ENCODE measurements at places on chromosomes 12 and 14.

- DNase-seq = no peak
Observed at GRCh38 chr14:101032433-101032832, 128.9 kb upstream of the RTL1 start.

DNA sequence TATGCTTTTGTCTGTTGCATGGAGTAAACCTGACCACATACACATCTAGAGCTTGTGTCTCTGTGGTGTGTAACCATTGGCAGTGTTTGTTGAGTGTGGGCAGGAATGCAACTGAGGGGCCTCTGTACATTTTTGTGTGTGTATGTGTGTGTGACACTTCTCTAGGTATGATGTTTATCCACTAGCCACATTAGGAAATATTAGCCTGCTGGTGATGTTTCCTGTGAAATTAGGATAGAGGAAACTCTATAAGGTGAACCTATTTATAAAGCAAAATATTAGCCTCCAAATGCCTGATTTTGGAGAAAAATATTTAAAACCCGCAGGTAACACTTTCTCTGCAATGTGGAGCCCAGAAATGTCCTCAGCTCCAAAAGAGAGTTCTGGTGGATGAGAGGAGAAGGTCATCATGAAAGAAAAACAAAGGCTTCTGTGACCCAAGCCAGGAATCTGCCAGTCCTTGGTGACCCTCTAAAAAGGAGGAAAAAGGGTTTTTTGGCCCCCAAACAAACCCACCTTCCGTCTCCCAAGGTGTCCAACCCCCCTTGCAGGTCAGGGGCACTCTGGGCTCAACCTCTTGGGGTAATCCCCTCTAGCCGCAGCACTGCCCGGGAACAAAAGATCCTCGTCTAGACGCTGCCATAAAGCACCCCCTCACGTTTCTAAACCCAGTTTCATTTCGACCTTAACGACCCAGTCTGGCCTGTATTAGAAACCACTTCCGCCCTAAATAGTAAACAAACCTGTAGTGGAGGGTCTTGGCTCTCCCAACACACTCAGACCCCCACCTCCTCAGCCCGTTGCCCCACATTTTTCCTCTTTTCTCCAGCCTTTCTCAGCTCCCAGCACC lies 3.1 kb upstream of the HOTAIR start:
- no peak for DNase-seq

GRCh38 chr12:25347716-25348592 lies 97.2 kb upstream of the KRAS start:
- DNase-seq = no peak

DNA sequence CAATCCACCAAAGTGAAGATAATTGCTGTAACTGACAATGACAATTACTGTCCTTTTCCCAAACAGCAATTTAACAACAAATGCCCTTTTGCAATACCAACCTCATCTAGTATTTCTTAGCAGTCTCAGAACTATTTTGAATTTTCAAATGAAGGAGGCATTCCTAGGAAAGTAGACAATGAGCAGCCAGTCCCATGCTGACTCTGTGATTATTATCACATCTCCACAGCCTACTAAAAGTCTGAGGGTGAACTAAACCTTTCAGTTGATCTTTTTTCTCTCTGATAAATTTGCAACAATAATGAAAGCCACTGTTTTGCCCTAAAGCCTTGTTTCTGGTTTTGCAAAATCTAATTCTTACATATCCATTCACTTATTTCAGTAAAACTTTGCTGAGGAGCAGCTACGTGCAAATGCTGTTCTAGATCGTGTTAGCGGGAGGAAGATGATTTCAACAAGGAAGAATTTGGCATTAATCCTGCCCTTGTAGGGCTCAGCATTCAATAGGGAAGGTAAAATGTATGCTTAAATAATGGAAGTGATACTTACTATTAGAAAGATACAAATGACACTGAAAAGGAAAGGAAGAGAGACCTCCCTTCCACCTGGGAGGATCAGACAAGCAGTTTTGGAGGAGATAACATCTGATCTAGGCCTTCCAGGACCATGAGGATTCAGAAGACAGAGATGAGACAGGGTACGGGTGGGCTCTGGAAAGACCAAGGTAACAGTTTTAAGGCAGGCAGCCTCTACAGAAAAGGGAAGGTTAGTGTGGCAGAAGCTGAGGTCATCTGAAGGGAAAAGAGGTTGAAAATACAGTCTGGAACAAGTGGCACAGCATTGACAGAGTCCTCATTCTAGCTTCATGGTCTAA lies 47.4 kb downstream of the SLC38A1 start:
- DNase-seq = no peak

GRCh38 chr12:4736091-4736490 lies 15.9 kb downstream of the GALNT8 start:
- no peak for DNase-seq

GRCh38 chr12:19223018-19223417 lies 93.5 kb downstream of the PLEKHA5 start:
- DNase-seq = peak; percentile 29

DNA sequence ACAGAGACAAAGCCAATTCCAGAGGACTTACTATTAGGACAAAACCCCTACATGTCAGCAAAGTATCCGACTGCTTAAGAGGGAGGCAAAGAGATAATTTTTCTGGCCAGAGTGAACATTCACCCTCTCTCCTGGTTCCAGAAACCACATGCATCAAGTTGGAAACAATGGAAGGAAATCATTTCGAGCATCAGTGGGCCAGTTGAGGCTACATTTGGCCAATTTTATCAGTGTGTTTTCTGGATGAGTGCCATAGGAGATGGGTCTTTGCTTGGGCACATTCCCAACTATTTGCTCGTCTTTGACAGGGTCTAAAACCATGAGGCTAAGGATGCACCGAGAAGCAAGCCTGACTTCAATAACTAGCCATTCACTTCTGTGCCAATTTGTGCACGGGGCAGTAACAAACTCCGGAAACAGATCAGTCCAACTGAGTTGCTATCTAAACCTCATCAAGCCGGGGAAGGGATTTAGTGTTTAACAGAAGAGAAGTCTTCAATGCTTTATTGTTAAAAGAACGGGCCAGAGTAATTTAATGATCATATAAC lies 17.4 kb downstream of the EGLN3 start:
- no peak for DNase-seq

DNA sequence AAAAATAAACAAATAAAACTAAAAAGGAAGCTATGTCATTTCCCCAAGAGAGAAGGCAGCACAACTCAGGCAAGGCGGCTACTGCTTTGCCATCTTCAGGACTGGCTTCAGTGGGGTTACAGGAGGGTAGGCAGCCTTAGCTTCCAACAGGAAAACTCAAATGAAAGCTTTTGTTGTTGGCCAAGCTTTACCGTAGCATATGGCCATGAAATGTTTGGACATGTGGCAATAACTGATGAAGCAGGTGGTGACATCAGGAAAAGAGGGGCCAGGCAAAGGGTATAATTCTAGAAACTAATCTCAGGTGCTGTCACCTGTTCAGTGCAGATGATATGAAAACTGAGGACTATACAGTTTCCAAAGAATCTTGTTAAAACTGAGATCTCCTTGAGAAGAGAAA lies 22.8 kb upstream of the NPFF start:
- no peak for DNase-seq

DNA sequence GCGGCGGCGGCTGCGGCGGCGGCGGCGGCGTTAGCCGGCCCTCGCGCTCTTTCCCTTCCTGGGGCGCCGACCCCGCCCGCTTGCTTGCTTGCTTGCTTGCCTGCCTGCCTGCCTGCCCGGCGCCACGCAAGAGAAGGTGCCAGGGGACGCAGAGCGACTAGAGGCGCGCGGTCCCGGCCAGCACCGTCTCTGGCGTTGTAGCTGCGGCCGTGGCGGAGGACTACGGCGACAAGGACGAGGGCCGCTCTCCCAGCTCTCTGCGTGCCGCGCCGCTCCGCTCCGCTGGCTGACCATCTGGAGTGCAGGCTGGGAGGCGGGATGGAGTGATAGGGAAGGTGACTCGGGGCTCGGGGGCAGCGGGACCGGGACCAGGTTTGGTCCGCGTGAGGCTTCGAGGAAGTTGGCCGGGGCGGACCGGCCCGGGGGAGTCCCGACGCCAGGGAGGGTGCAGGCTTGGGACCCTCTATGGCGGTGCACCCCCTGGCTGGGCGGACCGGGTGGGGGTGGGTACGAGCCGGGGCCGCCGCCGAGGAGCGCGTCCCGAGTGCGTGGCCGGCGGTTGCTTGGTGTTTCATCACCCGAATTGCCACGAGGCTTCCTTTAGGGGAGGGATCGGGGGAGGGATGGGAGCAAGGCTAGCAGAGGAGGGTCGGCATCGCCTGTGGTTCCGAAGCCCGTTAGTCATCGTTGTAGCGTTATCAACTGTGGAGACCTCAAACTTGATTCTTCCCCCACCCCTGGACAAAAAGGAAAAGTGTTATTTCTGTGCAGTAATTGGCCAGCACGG lies 471 bp downstream of the XPOT start:
- DNase-seq = peak; percentile 71

DNA sequence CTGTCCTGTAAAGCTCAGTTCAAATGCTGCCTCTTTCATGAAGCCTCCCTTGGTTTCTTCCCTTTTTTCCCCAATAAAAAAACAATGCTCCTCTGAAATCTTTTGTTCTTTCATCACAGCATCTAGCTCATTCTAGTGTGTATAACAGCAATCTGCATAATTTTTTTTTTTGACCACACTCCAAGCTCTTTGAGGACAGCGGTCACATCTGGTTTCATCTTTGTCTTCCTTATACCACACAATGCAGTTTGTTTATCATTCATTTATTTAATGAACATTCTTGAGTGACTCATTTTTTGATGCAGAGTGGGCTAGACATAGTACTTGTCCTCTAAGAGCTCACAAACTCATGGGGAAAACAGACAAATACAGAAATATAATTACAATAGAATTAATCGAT lies 7.3 kb downstream of the GNG2 start:
- DNase-seq = no peak

DNA sequence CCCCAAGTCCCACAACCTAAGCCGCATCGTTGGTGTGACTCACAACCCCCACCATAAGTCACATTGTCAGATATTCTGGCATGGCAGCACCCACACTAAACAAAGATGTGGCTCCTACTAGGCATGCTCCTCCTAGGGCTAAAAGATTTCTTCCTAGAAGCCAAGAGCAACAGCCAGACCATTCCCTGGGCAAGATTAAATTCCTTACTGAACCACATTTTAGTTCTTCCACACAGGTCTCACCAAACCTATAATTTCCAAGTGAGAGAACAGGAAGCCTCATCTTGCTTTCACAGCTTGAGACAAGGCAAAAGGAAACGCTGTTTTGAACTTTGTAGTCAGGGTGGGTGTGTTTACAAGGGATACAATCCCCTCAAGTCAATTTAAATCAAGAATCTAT lies 632.8 kb downstream of the DIO2 start:
- DNase-seq = no peak

- no peak for DNase-seq
Observed at GRCh38 chr14:97331058-97331457, 533.9 kb downstream of the VRK1 start.

- no peak for DNase-seq
Observed at GRCh38 chr12:44225149-44225510, 389.2 kb downstream of the TMEM117 start.

DNA sequence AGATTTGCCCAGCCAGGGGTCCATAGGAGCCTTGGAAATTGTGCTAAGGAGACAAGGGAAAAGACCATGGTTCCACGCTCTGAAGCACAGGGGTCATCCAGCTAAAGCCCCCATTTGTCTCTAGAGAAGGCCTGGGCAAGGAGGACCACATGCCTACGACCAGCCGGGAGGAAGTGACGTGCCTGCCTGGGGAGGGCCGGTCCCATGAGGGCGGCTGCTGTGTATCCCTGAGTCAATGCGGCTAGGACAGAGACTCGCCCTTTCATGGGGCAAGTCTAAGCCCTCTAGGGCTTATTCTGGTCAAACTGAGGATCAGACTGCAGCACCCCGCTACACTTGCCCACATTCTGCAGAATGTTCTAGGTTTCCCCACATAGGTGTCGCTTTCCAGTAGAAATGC lies 20.6 kb upstream of the RIN3 start:
- DNase-seq = no peak

GRCh38 chr14:49893309-49894213 lies 679 bp downstream of the ARF6 start:
- DNase-seq = peak; percentile 58

GRCh38 chr12:72869024-72869423 lies 596.9 kb downstream of the TRHDE start:
- DNase-seq = no peak

- no peak for DNase-seq
Observed at GRCh38 chr14:99632410-99633035, 12.4 kb upstream of the HHIPL1 start.

DNA sequence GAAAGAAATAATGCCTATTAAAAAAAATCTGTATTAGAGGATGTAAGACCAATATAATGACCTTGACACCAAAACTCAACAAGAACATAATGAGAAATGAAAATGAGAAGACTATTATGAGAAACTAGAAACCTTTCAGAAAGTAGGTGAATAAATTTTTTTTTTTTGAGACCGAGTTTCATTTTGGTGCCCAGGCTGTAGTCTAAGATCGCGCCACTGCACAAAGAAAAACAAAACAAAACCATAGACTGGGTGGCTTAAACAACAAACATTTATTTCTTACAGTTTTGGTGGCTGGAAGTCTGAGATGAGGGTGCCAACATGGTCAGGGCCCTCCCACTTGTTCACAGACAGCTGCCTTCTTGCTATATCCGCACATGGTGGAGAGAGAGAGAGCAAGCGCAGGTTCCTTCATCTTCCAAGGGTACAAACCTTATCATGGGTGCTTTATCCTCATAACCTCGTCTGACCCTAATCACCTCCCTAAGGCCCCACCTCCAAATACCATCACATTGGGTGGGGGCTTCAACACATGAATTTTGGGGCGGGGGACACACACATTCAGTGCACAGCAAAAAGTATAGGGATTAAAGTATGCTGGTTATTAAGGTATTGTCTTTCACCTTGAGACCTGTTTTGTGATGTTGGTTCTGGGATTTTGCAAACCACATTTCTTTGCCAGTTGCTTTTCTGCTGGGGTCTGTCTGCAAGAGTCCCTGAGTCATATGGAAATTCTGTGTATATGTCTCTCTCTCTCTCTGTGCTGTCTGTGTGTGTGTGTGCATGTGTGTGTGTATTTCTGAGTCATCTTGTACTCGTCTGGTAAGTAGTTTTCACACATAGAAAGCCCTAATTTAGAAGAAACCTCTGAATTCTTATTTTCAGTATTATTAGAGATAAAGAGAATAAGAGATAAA lies 26.2 kb downstream of the ZCRB1 start:
- DNase-seq = no peak

GRCh38 chr12:75944097-75944904 lies 87.3 kb downstream of the PHLDA1 start:
- DNase-seq = peak; percentile 87

DNA sequence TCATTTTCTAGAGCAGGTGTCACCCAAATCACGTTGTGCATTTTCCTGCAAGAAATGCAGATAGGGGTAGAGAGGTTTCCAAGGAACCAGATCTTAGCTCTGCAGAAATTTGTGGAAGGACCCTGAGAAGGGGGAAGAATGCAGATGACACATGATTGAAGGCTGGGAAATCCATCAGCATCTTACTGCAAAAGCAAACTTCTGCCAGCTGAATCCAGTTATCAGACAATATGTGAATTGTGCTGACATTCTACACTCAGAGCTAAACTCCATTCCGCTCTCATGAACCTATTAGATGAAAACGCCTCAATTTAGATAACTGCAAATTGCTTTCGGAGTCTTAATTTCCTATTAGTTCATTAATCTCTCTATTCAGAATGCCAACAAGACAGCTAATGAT lies 211.3 kb upstream of the NOS1 start:
- no peak for DNase-seq

GRCh38 chr12:116346741-116347140 lies 69.2 kb upstream of the MED13L start:
- no peak for DNase-seq

Measured in SW 1271 (cell line).